Activated T-cell treated with anti-CD3 and anti-CD28 coated beads for 4 hours (primary cell): ENCODE measurements at places on chromosomes 13 and 19.

DNA sequence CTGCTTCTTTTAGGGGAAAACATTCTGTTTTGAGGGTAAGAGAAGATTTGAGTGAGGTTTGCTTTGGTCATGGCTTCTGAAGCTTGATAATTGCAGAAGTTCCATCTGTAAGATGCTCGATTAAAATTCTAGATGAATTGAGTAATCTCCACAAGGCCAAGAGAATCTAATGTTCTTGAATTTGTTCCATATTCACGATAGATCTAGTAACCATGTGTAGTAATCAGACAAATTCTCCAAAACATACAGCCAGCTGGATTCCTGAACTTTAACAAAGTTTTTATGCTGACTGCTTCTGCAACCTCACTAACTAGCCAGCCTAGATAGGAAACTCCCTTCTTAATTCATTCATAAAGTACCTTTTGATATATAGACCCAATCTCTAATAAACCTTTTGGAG is 92.7 kb downstream of the COL4A2 start:
- no peak for DNase-seq

DNA sequence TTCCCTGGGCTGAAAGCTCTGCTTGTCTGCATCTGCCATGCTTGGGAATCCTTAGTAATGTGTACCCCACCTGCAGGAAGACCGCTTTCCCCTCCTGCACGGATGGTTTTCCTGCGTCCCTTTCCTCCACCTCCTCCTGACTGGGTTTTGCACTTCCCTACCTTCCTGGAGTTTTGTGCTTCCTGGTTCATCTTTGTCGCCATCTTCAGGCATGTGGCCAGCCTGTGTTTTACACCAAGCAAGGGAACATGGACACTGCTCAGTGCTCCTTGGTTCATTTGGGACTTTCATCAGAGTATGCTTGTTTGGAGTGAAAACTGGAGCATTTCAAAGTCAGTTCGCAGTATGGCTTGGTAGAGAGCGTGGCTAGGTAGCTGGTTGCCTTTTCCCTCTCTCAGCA is 30.7 kb downstream of the ERICH6B start:
- no peak for DNase-seq

- DNase-seq = no peak
Observed at GRCh38 chr13:62418872-62419271, 1003.2 kb upstream of the PCDH20 start.

GRCh38 chr19:4233282-4233853 is 4.0 kb downstream of the EBI3 start:
- DNase-seq = peak; percentile 65

GRCh38 chr19:1787116-1787515 is 25.0 kb downstream of the ATP8B3 start:
- no peak for DNase-seq

GRCh38 chr19:40928850-40929249 is 46.8 kb upstream of the CYP2A7 start:
- no peak for DNase-seq

GRCh38 chr13:73231471-73231870 is 172.7 kb downstream of the KLF5 start:
- no peak for DNase-seq

GRCh38 chr13:85140192-85140591 is 659.0 kb downstream of the SLITRK6 start:
- DNase-seq = no peak

GRCh38 chr13:99033814-99034213 is 56.0 kb upstream of the DOCK9 start:
- DNase-seq = no peak
